ENCODE measurements at places on chromosomes 1 and 21. TPM values are rescaled to one million over a fixed set of nuclear protein-coding genes. Genes with fewer than 3 reads are reported as not detected.

Gene OR2M3
- not detected for total RNA-seq

Gene PLXNA2
- 37.3 TPM for total RNA-seq

Gene RPRD2
- total RNA-seq = 27.2 TPM

Gene IVL
- not detected for total RNA-seq

Gene RNF223
- total RNA-seq = not detected

Gene PKLR
- not detected for total RNA-seq

Gene TFF2
- not detected for total RNA-seq

Gene SAMSN1
- 14.4 TPM for total RNA-seq

Gene RAD54L
- 2.3 TPM for total RNA-seq

Gene ACTA1
- 46.8 TPM for total RNA-seq

Gene NFASC
- 36.2 TPM for total RNA-seq

Gene PTPN7
- total RNA-seq = 5.7 TPM

Gene FCRL1
- 0.19 TPM for total RNA-seq

Gene DYRK3
- total RNA-seq = 10.7 TPM

Gene SPRR1B
- total RNA-seq = not detected

Gene TRIM63
- total RNA-seq = 0.24 TPM

Data from aorta (tissue), 5 donors.